ENCODE measurements at places on chromosomes 12 and 14.

DNA sequence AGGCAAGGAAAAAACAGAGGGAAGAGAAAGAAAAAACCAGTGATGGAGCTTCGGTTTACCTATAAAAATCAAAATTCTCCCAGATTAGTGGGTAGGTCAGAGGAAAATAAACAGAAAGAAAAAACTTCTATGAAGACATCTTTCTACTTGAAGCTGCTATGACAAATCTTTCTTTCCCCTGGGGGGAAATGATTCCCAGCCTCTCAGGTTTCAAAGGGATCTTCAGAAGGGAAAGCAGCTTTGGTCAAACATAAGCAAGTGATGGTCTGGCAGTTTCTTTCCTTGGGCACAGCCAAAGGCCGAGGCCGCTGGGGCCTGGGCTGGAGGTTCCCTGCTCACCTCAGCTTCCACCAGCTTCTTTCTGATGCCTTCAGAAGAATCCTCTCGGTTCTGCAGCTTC, 104.5 kb downstream of the PRKAB1 start:
- no peak for DNase-seq

GRCh38 chr12:116958402-116959197, 47.9 kb downstream of the FBXW8 start:
- no peak for DNase-seq

GRCh38 chr14:76186308-76187027, 34.7 kb downstream of the GPATCH2L start:
- no peak for DNase-seq

- DNase-seq: no peak
Measured at GRCh38 chr12:90028635-90029051, 320.0 kb upstream of the ATP2B1 start.

DNA sequence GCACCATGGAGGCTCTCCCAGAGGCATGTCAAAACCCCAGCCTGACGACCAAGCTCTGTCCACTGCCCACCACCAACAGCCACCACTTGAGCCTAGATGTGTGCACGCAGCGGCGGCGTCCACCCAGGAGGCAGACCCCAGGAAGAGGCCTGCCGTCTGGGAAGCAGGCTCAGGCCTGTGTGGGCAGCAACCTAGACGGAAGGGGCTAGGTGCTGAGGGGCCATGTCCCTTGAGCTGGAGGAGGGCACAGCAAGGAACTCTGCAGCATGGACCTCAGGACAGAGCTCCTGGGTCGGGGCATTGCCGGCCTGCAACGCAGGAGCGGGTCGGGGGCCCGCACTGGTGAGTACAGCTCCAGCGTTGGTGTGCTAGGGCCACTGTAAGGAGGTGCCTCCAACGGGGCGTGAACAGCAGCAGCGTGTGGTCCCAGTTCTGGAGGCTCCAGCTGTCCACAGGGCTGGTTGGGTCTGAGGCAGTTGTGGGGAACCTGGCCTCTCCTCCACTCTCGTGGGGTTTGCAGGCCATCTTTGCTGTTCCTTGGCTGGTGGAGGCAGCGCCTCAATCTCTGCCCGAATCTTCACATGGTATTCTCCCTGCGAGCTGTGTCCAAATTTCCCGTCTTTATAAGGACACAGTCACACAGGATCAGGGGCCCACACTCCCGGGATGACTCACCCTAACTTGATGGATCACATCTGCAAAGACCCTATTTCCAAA, 20.5 kb downstream of the ZBTB42 start:
- no peak for DNase-seq

GRCh38 chr12:57874166-57875108, 27.9 kb upstream of the CTDSP2 start:
- DNase-seq: no peak

- peak; percentile 51 for DNase-seq
Measured at GRCh38 chr12:112409064-112409905, at the start of gene RPL6. RPL6 (minus strand) TSS chr12:112409605; CDS start chr12:112408656, 949 bp downstream.

- no peak for DNase-seq
Measured at GRCh38 chr12:107243341-107243740, 150.0 kb upstream of the CRY1 start.

- DNase-seq: no peak
Measured at GRCh38 chr12:19138551-19138950, 9.0 kb downstream of the PLEKHA5 start.

- no peak for DNase-seq
Measured at GRCh38 chr14:62658631-62659030, 386.6 kb downstream of the KCNH5 start.

DNA sequence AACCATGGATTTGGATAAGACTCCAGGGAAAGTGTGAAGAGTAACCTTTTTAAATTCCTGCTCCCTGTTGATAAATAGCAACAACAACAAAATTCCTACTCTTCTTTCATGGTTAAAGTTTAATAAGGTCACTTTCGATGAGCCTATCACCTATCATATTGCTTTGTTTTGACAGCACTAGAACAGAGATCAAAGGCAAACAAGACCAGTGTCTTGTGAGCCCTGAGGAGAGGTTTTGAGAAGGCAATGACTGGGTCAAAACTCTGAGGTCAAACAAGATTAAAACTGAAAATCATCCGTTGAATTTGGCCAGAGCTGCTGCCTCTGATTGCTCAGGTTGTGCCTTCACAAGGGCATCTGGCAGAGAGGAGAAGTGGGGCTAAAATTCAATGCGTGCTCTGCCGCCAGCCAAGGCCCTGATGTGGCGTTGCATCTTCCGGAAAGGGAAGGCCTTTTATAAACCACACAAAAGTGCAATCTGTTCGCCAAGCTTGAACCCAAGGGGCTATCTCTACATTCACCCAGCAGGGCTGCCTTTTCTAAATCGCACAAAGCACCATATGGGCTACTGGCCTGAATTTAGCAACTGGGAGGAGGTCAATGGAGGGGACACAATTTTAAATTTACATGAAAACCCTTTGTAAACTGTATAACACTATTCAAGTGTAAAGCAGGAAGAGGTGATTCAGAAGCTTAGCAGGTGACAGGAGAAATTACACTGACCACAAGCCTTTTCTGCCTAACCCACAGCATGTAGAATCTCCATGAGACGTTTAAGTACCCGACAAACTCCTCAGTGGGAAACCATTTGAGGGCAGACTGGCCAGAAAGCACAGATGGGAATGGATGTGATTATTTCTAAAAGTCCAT, 140.8 kb downstream of the DAD1 start:
- DNase-seq: no peak

DNA sequence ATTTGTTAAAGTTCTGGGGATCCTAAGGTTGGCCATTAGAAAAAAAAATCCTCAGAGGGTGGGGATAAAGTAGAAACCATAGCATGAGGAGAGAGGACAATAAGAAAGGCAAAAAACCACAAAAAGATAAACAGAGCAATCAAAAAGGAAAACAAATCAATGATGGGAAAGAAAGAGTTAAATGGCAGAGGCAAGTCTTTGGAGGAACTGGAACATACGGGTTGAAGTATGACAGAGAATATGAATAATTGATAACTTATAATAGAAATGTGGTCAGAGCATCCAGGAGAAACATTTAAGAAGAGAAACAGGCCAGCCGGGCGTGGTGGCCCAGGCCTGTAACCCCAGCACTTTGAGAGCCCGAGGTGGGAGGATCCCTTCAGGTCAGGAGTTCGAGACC, 17.8 kb upstream of the SALL2 start:
- DNase-seq: no peak

DNA sequence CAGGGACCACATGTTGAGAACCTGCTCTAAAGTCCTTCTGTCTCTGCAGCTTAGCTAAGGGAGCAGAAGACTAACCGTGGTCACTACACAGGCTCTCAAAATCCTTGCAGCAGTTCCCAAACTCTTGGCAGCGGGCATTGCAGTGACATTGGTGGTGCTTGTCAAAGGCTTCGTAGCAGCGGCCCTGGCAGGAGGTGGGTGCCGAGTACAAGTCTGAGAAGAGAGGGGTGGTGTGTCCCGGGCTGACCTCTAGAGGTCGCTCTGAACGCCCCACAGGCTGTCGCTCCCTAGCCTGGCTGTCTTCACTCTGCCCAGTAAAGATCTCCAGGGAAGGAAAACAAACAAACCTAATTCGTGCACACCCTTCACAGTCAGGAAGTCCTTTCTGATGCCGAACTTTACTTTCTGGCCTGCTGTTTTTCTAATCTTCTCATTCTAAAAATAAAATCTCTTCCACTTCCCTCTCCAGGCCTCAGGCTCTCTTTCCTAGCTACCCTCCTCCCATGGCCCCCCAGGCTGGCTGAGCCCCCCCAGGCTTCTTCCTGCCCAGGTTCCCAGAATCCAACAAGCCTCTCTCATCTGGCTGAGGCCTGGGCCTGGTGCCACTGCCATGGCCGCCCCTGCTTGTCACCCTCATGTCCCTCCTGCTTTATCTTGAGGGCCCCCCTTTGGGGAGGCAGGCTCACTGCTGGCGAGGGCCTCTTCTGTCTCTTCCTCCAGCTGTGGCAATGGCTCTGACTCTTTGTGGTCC, 7.7 kb downstream of the ENDOU start:
- DNase-seq: no peak

DNA sequence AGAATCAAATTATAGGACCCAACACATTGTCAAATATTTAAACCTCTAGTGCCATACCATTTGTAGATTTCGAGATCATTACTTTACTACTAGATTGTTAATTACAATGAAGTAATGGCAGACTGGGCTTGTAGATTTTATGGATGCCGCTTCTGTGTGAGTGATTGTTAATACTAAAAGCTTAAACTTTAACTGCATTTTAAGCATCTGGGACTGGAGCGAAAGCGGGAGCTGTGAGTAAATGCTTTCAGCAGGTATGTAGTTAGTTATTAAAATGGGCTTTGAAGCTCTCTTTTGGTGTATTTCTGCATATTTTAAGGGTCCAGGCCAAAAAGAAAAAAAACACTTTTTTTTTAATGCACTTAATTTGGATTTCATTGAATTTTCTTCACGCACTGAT, 519.3 kb downstream of the MED13L start:
- DNase-seq: no peak

DNA sequence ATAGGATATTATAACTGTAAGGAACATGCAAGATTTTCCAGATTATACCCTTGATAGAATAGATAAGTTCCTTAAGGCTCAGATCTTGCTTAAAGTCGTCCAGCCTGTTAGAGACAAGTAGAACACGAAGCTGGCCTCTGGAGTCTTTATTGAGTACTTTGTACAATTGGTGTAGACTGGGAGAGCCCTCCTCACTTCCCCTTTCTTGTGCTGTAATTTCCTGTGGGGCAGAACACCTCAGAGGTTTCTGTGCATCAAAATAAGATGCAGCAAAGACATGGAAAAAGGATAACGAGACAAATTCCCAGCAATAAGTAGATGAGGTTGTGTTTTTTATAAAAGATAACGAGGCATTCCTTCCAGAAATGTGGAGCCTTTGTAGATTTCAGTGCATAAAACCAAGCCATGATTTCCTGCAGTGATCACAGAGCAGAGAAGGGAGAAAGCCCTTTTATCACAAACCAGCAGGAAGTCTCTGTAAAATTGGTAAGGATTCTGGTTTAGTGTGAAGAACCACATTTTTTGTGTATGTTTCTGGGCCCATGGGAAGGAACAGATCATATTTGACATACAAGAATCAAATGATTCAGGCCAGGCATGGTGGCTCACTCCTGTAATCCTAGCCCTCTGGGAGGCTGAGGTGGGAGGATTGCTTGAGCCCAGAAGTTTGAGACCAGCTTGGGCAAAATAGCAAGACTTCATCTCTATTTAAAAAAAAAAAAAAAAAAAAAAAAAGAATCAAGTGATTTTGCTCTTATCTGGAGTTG, 18.0 kb downstream of the GPRC5A start:
- no peak for DNase-seq

DNA sequence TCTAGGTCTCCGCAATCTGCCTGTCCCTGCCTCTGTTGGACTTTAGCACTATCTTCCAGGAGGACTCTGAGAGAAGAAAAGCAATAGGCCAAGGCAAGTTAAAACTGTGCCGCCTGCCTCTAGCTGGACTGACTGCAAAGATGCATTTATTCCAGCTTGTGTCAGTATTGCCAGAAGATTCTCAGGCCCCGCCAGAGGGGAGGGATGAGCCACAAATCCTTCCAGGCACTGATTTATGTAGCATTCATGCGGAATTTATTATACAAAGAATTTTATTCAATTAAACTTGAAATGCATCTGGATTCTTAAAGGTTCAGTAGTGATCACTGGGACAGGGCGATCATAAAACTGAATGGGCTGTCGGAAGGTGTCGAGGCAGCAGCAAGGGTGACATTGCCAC, 19.8 kb downstream of the MMAB start:
- DNase-seq: no peak

DNA sequence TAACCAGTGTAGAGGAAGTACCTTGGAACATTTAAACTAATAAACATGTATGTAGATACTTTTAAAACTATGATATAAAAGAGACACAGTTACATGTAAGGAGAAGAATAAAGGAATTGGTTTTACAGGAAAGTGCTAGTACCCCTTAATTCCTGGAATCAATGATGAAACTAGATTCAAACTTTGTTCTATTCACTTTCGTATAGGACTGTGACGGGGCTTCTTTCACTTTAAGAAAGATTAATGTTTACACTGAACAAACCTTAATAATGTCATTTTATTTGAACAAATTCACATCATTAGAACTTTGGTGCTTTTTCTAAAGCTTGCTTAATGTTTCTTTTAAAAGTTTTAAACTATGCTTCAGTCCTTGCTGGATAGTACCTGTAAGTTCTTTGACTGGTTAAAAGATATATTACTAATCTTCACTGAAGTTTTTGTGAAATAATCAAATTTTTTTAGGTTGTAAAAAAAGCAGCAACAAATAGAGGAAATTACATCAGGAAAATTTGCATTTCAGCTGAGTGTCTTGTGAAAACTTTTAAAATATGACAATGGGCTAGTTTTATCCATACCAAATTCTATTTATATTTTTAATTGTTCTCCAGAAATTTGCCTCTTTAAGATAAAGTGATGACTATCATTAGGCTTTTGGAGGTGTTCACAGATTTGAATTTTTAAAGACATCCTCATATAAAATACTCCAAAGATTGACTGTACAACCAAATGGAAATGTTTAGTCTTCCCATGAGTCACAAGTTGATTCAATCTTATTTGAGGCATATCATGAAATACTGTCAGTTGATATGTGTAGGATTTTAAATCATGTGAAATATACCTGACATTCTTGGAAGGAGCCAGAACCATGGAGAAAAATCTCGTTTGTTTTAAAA, 36.2 kb downstream of the PAPOLA start:
- no peak for DNase-seq

- DNase-seq: no peak
Measured at GRCh38 chr12:12206776-12207388, 60.0 kb downstream of the LRP6 start.

- DNase-seq: no peak
Measured at GRCh38 chr12:121568971-121569751, 11.7 kb downstream of the KDM2B start.

GRCh38 chr14:77144412-77145115, 3.0 kb upstream of the ZDHHC22 start:
- DNase-seq: no peak

All from stimulated activated CD4-positive, alpha-beta T cell treated with anti-CD3 and anti-CD28 coated beads, Interleukin-1b, Interleukin-23, amount 100 ng/mL, for 4 hours (primary cell).